ENCODE measurements at places on chromosomes 7 and 10.
A peak's percentile ranks its signal among the peaks of the same experiment; 100 is the strongest.

GRCh38 chr7:45575501-45576248 lies 1.5 kb downstream of the ADCY1 start:
- DNase-seq: no peak

- DNase-seq: peak; percentile 50
These were observed 640 bp upstream of the ZNF425 start for GRCh38 chr7:149126662-149127266.

DNA sequence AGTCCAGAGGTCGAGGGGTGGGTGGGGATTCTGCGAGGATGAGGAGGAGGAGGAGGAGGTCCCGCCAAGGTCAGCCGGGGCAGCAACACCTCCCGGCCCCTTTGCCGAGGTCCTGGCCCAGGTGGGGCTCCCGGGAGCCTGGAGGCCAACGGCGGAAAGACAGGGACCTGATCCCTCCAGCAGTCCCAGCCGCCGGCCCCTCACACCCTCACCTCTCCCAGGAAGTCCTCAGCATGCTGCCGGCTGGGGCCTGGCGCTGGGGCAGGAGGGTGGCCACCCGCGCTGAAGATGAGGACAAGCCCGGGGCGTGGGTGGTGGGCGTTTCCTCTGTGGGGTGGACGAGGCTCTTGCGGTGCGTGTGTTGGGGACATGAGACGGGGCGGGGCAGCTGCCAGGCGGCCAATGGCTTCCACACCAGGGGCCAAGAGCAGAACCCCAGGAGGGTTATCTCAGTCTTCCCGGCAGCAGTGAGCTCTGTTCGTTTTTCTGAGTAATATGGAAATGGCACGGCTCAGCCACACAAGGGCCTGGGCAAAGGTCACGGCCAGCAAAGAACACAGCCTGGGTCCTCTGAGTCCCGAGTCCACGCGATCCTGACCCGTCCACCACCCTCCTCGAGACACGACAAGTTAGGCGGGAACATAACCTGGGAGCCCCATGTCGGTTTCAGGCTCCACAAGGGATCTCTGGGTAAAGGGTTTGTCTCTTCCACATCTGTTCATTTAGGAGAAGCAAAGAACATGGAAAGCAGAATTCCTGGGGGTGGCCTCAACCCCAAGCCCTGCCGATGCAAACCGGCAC lies 82.9 kb upstream of the PDGFA start:
- DNase-seq: no peak

- no peak for DNase-seq
These were observed 538.5 kb downstream of the SUGCT start for GRCh38 chr7:40673285-40673684.

DNA sequence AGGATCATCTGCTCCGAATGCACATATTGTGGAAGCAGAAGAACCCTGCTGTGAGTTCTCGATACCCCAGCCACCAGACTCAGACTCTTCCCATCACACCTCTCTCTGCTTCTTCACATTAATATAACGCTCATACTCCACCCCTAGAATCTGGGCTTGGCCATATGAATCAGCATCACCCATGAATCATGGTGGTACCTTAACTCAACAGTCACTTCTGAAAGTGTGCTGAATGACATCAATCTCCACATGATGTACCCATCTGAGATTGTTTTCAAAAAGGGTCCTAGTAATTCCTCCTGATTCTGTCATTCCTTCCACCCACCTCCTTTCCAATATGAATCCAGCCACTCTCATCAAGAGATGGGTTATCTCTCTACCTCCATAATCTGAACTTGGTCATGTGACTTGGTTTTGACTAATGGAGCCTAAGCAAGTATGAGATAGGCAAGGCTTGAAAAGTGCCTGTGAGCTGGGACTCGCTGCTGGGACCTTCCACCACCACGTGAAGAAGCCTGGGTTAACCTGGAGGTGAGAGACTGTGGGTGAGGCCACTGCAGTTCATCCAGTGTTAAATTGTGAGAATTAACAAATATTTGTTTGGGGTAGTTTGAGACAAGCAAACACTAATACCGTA lies 15.4 kb downstream of the YWHAG start:
- DNase-seq: no peak

DNA sequence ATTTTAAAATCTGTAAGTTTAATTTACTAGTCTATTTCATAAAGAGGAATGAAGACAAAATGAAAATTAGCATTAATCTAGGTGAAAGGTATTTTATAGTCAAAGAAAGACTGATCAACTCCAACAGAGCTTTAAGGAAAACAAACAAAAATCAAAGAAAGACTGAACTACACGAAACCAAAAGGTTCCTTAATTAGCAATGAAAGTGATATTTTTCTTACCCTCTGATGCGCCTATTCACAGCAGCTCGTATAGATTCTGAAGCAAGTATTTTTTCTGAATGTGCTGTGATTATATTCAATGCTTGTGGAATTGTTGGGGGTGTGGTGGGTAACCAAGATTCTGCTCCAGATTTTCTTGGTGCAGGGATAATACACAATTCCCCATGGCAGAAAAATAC lies 11.8 kb downstream of the ECD start:
- no peak for DNase-seq

DNA sequence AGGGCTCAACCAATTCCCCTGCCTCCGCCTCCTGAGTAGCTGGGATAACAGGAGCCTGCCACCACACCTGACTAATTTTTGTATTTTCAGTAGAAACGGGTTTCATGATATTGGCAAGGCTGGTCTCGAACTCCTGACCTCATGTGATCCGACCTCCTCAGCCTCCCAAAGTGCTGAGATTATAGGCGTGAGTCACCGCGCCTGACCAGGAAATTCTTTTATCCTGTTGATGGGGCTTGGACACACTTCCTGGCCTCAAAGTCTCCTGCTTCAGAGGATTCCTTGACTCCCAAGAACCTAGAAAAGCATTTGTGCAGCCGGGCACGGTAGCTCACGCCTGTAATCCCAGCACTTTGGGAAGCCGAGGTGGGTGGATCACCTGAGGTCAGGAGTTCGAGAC lies 16.2 kb downstream of the ZNF425 start:
- DNase-seq: no peak

DNA sequence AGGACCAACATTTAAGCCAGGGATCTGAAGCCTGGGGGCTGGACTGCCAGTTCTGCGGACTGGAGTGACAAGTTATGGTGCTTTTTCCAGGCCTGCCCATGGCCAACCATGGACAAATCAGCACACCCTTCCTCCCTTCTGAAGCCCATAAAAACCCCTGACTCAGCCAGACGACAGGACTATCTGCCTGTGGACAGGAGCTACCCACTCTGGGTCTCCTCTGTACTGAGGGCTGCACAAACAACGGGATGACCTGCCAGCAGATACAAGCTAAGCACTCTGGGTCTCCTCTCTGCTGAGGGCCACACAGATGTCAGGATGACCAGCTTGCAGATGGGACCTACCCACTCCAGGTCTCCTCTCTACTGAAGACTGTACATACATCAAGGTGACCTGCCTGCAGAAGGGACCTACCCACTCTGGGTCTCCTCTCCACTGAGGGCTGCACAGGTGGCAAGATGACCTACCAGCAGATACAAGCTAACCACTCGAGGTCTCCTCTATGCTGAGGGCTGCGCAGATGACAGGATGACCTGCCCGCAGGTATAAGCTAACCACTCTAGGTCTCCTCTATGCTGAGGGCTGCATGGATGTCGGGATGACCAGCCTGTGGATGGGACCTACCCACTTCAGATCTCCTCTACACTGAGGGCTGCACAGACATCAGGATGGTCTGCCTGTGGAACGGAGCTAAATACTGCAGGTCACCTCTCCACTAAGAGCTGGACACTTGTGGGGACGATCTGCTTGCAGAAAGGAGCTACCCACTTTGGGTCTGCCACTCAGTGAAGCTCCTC lies 110.1 kb upstream of the GPR22 start:
- no peak for DNase-seq

DNA sequence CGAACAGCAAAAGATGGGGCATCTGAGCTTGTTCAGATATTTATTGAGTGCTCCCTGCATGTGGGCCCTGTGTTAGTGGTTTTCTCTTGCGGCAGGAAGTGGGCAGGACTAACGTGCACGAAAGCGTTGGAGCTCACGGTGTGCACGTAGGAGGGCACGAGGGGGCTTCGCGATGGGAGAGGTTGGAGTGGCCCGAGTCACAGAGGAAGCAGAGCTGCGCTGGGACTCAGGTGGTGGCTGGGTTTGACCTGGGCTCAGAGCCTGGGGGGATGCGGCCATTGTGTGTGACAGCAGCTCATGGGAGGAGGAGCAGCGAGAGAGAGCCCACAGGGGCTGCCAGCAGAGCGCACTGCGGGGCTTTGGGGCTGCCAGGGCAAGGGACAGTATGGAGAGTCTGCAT lies 7.7 kb downstream of the ZSCAN25 start:
- no peak for DNase-seq

DNA sequence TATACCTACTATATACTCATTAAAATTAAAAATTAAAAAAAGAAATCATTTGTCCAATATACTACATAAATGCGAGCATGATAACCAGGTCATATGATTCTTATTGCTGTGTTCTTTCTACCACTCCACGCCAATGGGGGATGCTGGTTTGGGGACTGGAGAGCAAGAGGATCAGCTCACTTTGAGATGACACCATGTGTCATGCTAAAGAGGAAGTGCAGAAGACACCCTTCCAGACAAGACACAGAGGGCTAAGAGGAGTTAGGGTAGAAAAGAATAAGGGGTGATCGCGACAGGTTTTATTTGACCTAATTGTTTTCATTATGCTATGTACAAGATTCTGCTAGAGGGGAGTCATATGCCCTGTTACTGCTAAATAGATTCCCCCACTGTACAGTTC lies 33.8 kb upstream of the MGAM2 start:
- no peak for DNase-seq

GRCh38 chr7:78326876-78327275 lies 528.3 kb downstream of the PHTF2 start:
- DNase-seq: no peak

GRCh38 chr7:101538596-101539459 lies 90.3 kb downstream of the MYL10 start:
- DNase-seq: peak; percentile 28

- DNase-seq: no peak
These were observed 15.6 kb downstream of the ARHGAP21 start for GRCh38 chr10:24708081-24708480.

DNA sequence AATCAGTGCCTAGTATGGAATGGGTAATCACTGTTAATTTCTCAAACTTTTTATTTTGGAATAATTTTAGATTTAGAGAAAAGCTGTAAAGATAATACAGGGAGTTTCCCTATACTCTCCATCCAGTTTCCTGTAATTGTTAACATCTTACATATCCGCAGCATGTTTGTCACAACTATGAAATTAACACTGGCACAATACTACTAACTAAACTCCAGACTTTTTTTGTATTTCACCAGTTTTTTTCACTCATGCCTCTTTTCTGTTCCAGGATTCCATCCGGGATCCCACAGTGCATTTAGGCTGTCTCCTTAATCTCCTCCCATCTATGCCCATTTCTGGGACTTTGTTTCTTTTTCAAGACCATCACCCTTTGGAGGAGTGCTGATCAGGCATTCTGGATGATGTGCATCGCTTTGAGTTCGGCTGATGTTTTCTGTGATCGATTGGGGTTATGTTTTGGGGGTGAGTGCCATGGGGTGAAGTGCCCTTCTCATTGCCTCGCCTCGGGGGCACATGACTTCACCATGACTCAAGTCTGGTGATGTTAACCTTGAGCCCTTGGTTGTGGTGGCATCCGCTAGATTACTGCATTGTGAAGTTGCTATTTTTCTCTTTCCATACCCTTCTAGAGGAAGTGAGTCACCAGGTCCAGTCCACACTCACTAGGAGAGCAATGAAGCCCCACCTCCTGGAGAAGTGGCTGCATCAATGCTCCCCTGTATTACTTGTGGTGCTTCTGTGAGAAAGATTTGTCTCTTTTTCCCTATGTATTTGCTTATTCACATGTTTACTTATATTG lies 43.9 kb upstream of the GRB10 start:
- DNase-seq: no peak

DNA sequence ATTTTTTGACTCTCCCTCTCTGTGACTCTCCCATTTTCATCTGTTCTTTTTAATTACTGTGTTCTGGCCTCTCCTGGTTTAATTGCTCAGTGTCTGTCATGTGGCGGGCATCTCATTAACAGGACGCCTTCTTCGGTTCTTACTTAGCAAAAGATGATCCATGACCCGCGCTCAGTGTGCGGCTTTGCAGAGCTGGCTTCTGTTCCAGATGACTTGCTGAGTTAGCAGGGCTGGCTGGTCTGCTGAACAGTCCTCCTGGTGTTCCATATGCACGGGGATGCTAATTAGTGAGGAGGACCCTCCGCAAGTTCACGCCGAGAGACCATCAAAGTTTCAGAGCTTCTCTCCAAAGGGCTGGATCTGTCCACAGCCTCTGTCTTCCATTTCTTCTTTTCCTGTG lies 258.6 kb upstream of the MKI67 start:
- DNase-seq: no peak

DNA sequence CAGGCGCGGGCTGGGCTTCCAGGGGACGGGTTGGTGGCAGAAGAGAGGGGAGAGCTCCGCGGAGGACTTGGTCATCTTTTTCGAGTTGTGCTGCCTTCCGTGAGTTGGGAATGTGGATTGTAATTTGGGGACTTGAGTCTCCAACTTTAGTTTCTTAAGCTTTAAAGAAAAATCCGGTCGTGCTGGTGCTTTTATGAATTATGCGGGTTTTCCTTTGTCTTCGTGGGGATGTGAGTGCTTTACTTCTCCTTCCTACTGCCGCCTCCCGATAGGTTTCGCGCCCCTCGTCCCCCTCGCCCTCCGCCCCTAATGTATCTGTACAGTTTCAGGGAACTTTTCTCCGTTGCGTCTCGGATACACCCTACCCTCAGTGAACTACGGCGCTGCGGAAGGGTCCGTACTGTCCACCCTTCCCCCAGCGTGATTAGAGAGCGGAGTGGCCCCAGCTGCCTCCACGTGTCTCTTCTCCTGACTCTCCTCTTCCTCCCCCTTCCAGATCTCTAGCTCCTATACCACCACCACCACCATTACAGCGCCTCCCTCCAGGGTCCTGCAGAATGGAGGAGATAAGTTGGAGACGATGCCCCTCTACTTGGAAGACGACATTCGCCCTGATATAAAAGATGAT lies 649 bp downstream of the SCD start:
- DNase-seq: no peak

DNA sequence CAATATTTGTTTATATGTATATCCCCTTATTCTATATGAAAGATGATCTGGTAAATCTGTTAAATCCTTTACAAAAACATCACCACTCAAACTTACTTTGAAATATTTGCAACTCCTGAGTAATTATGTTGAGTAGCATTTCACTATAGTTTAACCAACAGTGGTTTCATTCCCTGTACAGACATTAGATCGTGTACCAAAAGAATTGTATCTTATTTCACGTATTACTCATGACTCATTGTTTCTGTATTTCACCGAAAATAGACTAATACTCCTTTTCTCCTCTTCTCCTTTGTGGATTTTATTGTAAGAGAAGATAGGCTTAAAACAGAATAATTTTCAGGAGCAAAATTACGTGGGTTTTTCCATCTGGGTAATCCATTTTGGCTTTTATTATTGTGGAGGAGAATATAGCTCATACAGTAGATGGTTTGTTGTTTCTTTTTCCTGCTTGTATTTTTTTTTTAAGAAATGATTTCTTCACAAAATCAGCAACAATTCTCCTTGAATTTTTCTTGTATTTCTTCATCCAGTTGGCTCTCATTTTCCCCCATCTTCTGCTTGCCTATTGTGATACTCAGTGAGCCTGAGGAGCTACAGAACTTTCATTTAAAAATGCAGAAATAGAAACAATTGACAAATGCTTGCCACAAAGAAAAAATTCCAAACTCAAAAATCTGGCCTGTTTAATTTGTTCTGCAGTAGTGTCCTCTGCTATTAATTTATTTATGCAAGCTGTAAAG lies 90.6 kb upstream of the OIT3 start:
- DNase-seq: no peak

- no peak for DNase-seq
These were observed 65.2 kb downstream of the DLG5 start for GRCh38 chr10:77861366-77861765.
